D721Med (cell line): ENCODE measurements at places on chromosomes 13 and 19.

- DNase-seq, result no peak
These were observed 150.1 kb downstream of the OXGR1 start for GRCh38 chr13:96844195-96844594.

DNA sequence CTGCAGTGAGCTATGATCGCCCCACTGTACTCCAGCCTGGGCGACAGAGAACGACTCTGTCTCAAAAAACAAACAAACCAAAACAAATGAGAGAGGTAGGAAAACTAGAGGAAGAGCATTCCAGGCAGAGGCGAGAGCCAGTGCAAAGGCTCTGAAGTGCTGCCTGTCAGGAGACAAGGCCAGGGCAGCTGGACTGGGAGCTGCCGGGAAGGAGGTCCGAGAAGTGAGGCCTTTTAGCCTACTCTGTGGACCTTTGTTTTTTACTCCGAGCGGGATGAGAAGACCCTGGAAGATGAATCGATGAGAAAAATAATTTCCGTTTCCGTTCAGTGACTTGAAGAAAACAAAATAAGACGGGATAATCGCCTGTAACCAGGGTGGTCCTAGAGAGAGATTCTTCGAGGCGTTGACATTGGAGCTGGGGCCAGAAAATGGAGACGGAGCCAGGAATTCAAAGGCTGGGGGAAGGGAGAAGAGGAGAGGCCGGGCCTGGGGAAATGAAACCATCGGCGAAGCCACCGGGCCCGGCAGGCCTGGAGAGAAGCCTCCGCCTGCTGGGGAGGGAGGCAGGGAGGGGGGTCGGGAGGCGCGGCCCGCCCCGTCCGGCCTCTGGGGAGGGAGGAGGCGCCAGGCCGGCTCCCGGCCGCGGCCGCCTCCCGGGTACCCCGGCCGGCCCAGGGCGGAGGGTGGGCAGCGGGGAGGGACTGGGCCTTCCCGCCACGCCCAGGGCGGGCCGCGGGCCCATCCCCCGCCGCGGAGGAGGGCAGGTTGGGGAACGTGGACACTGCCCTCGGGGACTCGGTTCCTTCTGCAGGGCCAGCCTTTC lies 7.8 kb upstream of the SERTAD1 start:
- peak; percentile 55 for DNase-seq

DNA sequence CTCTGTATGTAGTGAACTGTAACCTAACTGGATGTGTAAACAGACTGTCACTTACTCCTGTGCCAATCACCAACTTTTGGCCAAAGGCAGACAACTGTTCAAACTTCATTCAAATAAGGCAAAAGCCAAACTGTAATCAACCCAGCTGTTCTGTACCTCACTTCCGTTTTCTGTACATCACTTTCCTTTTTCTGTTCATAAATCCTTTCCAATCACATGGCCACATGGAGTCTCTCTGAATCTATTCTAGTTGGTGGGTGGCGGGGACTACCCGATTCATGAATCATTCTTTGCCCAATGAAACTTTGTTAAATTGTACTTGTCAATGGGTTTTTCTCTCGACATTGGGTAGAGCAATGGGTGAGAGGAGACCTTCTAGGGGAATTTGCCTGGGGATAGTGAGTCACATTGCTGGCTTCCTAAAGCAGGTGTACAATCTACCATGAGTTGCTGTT lies 178.3 kb upstream of the RFC3 start:
- no peak for DNase-seq

DNA sequence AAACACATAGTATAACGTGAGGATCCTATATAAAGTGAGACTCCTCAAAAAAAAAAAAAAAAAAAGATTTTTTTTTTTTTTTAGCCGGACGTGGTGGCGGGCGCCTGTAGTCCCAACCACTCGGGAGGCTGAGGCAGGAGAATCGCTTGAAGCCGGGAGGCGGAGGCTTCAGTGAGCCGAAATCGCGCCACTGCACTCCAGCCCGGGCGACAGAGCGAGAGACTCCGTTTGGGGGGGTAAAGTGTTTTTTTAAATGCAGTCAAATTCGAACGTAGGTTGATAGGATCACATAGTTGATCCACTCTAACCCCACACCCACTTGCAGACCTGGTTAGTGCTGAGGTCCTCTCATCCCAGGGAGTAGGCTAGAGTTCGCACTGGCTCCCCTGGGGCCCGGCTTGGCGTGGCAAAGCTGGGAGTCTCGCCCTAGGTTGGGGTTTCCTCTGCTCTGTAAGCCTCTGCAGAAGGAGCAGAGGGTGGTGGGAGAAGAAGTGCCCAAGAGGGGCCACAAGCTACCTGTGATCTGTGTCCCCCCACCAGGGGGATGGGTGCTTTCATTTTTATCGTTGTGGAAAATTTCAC lies 6.5 kb downstream of the RNF225 start:
- no peak for DNase-seq

GRCh38 chr19:53871454-53871853 lies 3.8 kb downstream of the MYADM start:
- DNase-seq, result no peak

DNA sequence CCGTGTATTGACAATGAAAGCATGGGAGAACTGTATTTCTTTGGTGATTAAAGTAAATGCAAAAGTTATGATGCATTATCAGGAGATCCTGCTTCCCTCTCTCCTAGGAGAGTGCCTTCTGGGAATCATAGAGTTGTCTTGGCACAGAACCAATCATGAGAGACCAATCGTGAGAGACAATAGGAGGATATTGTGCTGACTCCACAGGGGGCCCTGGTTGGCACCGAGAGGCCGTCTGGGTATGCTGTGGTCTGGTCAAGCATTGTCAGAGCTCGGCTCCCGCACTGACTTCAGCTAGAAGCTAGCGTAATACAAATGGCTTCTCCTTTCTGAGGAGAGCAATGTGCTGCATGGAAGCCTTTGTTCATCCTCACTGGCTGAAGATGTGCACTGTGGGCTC lies 131.5 kb upstream of the GJB6 start:
- DNase-seq, result no peak

- no peak for DNase-seq
These were observed 225.8 kb upstream of the IRS2 start for GRCh38 chr13:110012102-110012739.

GRCh38 chr13:76799696-76800095 lies 86.5 kb downstream of the KCTD12 start:
- no peak for DNase-seq
